CD8-positive, alpha-beta memory T cell (primary cell): ENCODE measurements at places on chromosomes 16 and 17. TPM values are rescaled to one million over a fixed set of nuclear protein-coding genes. Genes with fewer than 3 reads are reported as not detected.

The SP6 gene
- 0.07 TPM for total RNA-seq

The HSD3B7 gene
- 1.6 TPM for total RNA-seq

The CISD3 gene
- total RNA-seq = 59.6 TPM

The DNAI2 gene
- total RNA-seq = 0.35 TPM

The CHST6 gene
- 0.04 TPM for total RNA-seq

The RAB11FIP3 gene
- 30.0 TPM for total RNA-seq

The CDH13 gene
- total RNA-seq = not detected

The TNS4 gene
- 3.1 TPM for total RNA-seq

The ZSCAN32 gene
- 13.5 TPM for total RNA-seq

The KRTAP4-4 gene
- not detected for total RNA-seq

The ATXN2L gene
- total RNA-seq = 266 TPM

The KRTAP4-1 gene
- not detected for total RNA-seq

The GRAPL gene
- total RNA-seq = 2.6 TPM

The TBC1D3C gene
- total RNA-seq = not detected

The BOLA2B gene
- total RNA-seq = 268 TPM

The SGSH gene
- 23.2 TPM for total RNA-seq

The CD79B gene
- 22.2 TPM for total RNA-seq

The HAP1 gene
- 0.13 TPM for total RNA-seq

The TMEM235 gene
- total RNA-seq = not detected

The TBX4 gene
- not detected for total RNA-seq

The GRIN2C gene
- not detected for total RNA-seq

The KRT222 gene
- total RNA-seq = not detected

The TBC1D28 gene
- total RNA-seq = not detected

The CLDN7 gene
- 0.63 TPM for total RNA-seq

The SLC22A31 gene
- total RNA-seq = not detected

The FAM117A gene
- 24.8 TPM for total RNA-seq

The ENPP7 gene
- 0.11 TPM for total RNA-seq

The CCL14 gene
- not detected for total RNA-seq

The GUCY2D gene
- total RNA-seq = not detected

The CD300LD gene
- total RNA-seq = not detected

The PLD6 gene
- 28.4 TPM for total RNA-seq

The KRTAP3-2 gene
- not detected for total RNA-seq

The DRC7 gene
- total RNA-seq = not detected

The EVPL gene
- 0.07 TPM for total RNA-seq

The CDT1 gene
- 106 TPM for total RNA-seq

The OR1A1 gene
- total RNA-seq = not detected

The RHBDL3 gene
- total RNA-seq = 0.33 TPM

The SIAH1 gene
- total RNA-seq = 13.3 TPM

The STAC2 gene
- not detected for total RNA-seq

The PRSS8 gene
- not detected for total RNA-seq

The TMEM256 gene
- total RNA-seq = 45.4 TPM

The OR1E2 gene
- total RNA-seq = not detected

The PTX4 gene
- total RNA-seq = not detected

The JPH3 gene
- not detected for total RNA-seq

The GNAO1 gene
- total RNA-seq = 2.5 TPM

The CACNG1 gene
- total RNA-seq = not detected

The KRTAP9-8 gene
- not detected for total RNA-seq

The GGT6 gene
- total RNA-seq = not detected

The DHRS13 gene
- total RNA-seq = 32.6 TPM

The MYO18A gene
- 34.0 TPM for total RNA-seq

The TACO1 gene
- total RNA-seq = 40.0 TPM

The MMP15 gene
- 0.97 TPM for total RNA-seq

The P2RX5 gene
- total RNA-seq = 9.8 TPM

The KRT33B gene
- total RNA-seq = not detected

The FLCN gene
- 30.7 TPM for total RNA-seq
